Right lobe of liver (tissue), 6 donors: ENCODE measurements at places on chromosomes 16 and 17. TPM values are rescaled to one million over a fixed set of nuclear protein-coding genes. Genes with fewer than 3 reads are reported as not detected.

Gene SKAP1
- 17.8 TPM for total RNA-seq

Gene PMFBP1
- 0.19 TPM for total RNA-seq

Gene NAT9
- total RNA-seq, result 20.5 TPM

Gene GNG13
- not detected for total RNA-seq

Gene ODAD4
- total RNA-seq, result not detected

Gene SLC5A11
- 0.43 TPM for total RNA-seq

Gene PRDM7
- 0.12 TPM for total RNA-seq

Gene PDE6G
- not detected for total RNA-seq

Gene DDX5
- total RNA-seq, result 284 TPM

DNA sequence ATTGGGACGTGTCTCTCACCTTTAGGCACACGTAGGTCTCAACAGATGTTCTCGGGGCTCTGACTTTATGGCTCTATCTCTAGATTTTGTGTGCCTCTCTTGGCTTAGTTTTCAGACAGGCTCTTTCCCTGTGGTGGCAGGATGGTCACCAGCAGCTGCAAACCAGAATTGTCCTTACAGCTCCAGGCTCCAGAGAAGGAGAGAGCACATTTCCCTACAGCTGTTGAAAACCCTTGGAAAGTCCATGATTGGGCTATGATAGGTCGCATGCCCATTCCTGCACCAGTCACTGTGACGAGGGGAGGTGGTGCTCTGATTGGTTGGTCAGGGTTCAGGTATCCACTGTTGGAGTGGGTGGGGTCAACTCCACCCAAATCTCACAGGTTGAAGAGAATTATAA lies 41.5 kb downstream of the SHISA9 start:
- H3K4me3 ChIP-seq, result no peak overlapping the region
- H3K36me3 ChIP-seq, result no peaks in the 10 kb centered on the region
- no peaks in the 10 kb centered on the region for H3K4me1 ChIP-seq
- no peaks in the 10 kb centered on the region for H3K27me3 ChIP-seq
- no peak overlapping the region for H3K27ac ChIP-seq
- no peak for DNase-seq

DNA sequence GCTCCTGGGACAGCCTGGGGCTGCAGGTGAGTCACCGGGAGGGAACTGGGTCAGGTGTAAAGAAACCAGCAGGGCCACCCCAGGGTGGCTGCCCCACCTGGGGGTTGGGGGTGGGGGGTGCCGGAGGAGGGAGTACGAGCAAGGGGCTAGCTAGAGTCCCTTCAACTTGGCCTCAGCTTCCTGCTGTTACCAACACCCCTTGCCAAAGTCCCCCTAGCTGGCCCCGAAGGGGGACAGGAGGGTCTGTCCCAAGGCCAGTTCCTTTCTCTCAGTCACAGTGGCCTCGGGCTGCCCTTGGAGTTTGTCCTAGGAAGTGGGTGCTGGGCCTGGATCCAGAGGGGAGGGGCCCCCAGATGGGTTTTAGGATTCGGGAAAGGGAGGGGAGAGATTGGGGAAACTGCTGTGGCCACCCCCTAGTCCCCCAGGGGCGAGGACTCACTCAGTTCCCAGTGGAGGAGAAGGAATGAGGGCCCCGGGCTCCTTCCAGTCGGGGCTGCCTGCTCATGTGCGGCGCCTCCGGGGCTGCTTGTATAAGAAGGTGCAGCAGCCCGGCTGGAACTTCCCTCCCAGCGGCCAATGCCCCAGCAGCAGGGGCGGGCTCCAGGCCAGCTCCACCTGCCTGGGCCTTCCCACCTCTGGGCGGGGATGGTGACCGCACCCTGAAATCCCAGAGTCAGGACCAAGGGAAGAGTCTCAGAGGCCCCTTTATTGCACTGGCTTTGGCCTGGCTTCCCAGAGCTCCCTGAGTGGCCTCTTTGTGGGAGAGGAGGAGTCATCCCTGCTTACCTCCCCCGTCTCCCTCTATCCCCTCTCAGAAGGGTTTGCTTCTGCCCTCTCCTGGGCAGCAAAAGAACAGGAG lies 7.3 kb downstream of the ARHGAP27 start:
- no peak overlapping the region for H3K27ac ChIP-seq
- H3K4me3 ChIP-seq, result peak overlapping the region; percentile 30
- peak; percentile 74 for DNase-seq
- no peaks in the 10 kb centered on the region for H3K27me3 ChIP-seq

- no peaks in the 10 kb centered on the region for H3K27me3 ChIP-seq
- H3K4me1 ChIP-seq, result no peaks in the 10 kb centered on the region
- no peak overlapping the region for H3K4me3 ChIP-seq
- no peaks in the 10 kb centered on the region for H3K36me3 ChIP-seq
These were observed 27.8 kb upstream of the MEIOC start for GRCh38 chr17:44628243-44629188.

GRCh38 chr17:44795928-44796327 lies 34.2 kb downstream of the GJC1 start:
- no peaks in the 10 kb centered on the region for H3K27me3 ChIP-seq
- H3K36me3 ChIP-seq, result no peaks in the 10 kb centered on the region
- no peak for DNase-seq
- no peaks in the 10 kb centered on the region for H3K4me1 ChIP-seq

DNA sequence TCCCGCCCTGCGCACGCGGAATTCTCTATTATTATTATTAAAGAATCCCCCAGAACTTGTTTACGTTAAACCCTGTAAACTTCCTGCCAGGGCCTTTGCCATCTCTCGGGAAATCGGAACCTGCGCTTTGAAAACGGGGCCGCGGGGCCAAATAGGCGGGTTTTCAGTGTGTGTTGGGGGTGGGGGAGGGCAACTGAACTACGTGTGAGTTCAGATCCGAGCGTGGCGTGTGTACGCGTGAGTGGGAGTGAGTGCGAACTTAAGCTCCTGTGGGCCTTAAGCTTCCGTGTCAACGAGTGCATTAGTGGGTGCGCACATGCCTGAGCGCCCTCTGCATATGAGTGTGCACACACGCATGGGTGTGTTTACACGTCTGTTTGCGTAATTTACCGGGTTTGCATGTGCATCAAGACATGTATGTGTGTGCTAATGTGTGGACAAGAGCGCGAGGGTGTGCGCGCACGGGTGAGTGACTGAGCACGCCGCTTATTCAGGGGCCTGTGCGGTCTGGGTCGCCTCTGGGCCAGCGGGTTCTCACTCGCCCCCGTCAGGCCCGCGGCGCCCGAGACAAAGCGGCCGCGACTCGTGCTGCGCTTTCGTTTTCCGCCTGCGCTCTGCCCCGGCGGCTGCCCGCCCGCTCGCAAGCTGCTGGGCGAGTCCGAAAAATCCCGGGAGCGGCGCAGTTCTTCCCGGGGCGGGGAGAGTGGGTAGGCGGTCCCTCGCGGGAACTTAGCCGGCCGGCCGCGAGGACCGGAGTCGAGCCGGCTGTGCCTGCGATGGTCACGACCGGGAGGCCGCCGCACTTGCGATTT lies 1.2 kb upstream of the FOXF1 start:
- no peaks in the 10 kb centered on the region for H3K4me1 ChIP-seq
- H3K4me3 ChIP-seq, result peak overlapping the region; percentile 44
- H3K27ac ChIP-seq, result peak overlapping the region; percentile 44
- DNase-seq, result peak; percentile 57

DNA sequence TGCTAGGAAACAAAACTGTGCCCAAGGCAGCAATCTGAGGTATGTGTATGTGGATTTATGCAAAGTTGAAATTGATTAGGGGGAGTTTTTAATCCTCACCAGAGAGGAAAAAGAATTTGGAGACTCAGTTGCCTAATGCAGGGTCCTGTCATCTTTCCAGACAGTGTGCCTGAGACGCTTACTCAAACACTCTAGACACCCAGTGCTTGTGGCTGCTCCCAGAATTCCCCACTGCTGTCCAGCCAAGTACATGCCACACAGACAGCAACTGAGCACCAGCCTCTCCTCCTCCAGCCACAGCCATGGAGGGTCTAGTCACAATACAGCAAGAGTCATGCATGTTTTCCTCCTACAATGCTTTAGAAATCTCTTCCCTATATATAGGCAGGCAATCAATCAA lies 118.1 kb downstream of the HIC1 start:
- peaks cover 3% of the 10 kb centered on the region for H3K36me3 ChIP-seq
- H3K4me3 ChIP-seq, result no peak overlapping the region
- peaks cover 66% of the 10 kb centered on the region for H3K4me1 ChIP-seq
- DNase-seq, result no peak
- peak overlapping the region; percentile 75 for H3K27ac ChIP-seq

DNA sequence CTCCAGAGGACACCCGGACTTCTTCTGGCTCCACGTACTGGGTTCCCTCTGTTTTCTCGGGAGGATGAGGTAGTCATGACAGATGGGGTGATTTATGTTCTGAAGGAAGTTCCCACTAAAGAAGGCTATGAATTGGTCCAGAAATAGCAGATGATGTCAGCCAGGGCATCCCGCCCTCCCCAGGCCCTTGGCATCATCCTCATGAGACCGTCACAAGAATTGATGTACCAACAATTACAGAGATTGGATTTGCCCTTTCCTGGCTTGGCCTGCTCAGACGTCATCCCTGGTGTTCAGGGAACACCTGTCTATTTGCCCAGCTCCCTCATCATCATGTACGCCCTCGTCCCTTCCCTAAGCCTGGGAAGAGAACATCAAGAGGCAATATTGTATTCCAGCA lies 102.8 kb upstream of the CCL1 start:
- H3K27ac ChIP-seq, result no peak overlapping the region
- H3K4me1 ChIP-seq, result no peaks in the 10 kb centered on the region
- DNase-seq, result no peak
- H3K36me3 ChIP-seq, result no peaks in the 10 kb centered on the region
- no peaks in the 10 kb centered on the region for H3K27me3 ChIP-seq
- no peak overlapping the region for H3K4me3 ChIP-seq

DNA sequence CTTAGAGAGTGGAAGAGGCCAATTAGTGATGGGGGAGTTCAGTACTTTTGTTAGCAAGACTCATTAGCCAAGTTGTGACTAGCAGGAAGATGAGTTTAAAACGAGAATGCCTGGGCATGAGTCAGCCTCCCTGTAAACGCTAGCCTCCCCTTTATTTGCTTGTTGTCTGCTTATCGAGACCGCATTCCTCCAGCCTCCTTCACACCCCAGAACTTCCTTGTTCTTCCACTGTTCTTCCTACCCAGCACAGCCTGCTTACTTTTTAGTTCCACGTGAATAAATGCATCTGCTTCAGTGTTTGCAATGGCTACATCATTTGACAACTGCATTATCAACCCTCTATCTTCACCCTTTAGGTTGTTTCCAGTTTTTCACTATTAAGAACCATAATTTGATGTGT lies 20.2 kb upstream of the OR3A1 start:
- no peak overlapping the region for H3K27ac ChIP-seq
- no peaks in the 10 kb centered on the region for H3K4me1 ChIP-seq
- no peak overlapping the region for H3K4me3 ChIP-seq
- no peaks in the 10 kb centered on the region for H3K27me3 ChIP-seq
- DNase-seq, result no peak

- peak overlapping the region; percentile 98 for H3K27ac ChIP-seq
- H3K27me3 ChIP-seq, result no peaks in the 10 kb centered on the region
- H3K4me1 ChIP-seq, result peaks cover 29% of the 10 kb centered on the region
- peak overlapping the region; percentile 91 for H3K4me3 ChIP-seq
These were observed 2.4 kb downstream of the FBRS start for GRCh38 chr16:30660424-30661261.

DNA sequence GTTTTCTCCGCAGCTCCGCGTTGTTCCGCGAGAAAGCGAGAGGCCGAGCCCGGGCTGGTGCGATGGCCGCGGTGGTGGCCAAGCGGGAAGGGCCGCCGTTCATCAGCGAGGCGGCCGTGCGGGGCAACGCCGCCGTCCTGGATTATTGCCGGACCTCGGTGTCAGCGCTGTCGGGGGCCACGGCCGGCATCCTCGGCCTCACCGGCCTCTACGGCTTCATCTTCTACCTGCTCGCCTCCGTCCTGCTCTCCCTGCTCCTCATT lies 404 bp downstream of the EMC6 start:
- peaks cover 3% of the 10 kb centered on the region for H3K4me1 ChIP-seq
- H3K4me3 ChIP-seq, result peak overlapping the region; percentile 92
- peak overlapping the region; percentile 46 for H3K27ac ChIP-seq
- no peak for DNase-seq
- no peaks in the 10 kb centered on the region for H3K27me3 ChIP-seq

DNA sequence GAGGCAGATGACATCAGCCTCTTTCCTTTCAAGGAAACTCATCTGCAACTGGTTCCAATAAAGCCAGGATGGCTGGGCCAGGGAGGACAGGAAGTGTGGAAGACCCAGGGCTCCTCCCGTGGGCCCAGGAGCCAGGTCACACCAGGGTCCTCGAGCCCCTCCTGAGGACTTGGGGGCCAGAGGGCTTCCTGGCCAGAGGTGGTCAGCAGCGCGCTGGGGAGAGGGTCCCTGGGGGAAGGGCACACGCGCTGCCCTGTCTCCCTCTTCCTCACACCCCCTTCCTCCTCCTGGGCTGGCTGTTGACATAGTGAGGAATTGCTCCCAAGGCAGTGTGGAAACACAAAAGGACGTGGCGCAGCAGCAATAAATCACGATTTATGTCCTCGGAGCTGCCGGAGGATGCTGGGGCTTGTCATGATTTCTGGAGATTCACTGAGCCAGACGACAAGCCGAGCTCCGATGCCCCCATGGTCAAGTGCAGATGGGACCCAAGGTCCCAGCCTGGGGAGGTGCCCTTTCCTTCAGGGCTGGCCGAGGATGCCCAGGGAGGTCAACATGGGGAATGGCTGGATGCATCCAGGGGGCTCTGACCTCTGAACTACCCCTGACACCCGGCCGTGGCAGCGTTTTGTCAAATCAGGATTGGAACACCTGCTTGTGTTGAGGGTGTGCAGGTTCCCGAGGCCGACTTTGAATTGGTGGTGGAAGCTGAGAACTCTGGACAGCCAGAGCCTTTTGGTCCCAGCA lies 152.6 kb downstream of the IRF8 start:
- H3K4me1 ChIP-seq, result no peaks in the 10 kb centered on the region
- no peak for DNase-seq
- H3K27me3 ChIP-seq, result no peaks in the 10 kb centered on the region
- no peaks in the 10 kb centered on the region for H3K36me3 ChIP-seq

GRCh38 chr16:88904676-88905365 lies 38.4 kb upstream of the PABPN1L start:
- no peaks in the 10 kb centered on the region for H3K4me1 ChIP-seq
- no peaks in the 10 kb centered on the region for H3K27me3 ChIP-seq
- DNase-seq, result no peak
- no peak overlapping the region for H3K27ac ChIP-seq
- no peaks in the 10 kb centered on the region for H3K36me3 ChIP-seq

GRCh38 chr16:86667035-86667434 lies 88.7 kb downstream of the FOXL1 start:
- H3K4me1 ChIP-seq, result no peaks in the 10 kb centered on the region
- no peak overlapping the region for H3K27ac ChIP-seq
- no peak for DNase-seq
- H3K27me3 ChIP-seq, result no peaks in the 10 kb centered on the region
- H3K4me3 ChIP-seq, result no peak overlapping the region

DNA sequence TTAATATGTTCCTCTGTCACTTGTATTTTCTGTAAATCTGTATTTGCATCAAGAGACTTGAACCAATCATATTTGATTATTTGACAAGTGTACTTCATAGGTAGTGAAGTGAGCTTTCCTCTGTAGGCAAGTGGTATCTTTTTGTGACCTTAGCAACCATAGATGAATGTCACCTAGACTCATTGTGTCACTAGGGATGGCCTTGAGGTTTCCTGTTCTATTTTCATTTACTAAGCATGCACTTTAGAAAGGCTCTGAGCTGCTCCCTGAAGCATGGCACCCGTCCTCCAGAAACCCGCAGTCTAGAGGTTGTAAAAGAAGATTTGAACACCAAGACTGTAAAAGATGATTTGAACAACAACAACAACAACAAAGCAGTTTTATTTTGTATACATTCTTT lies 151.7 kb downstream of the PRKCB start:
- no peaks in the 10 kb centered on the region for H3K27me3 ChIP-seq
- H3K4me1 ChIP-seq, result no peaks in the 10 kb centered on the region
- no peak overlapping the region for H3K4me3 ChIP-seq
- H3K36me3 ChIP-seq, result no peaks in the 10 kb centered on the region
- no peak for DNase-seq

- H3K36me3 ChIP-seq, result no peaks in the 10 kb centered on the region
- no peak overlapping the region for H3K4me3 ChIP-seq
- no peaks in the 10 kb centered on the region for H3K27me3 ChIP-seq
- H3K27ac ChIP-seq, result no peak overlapping the region
- H3K4me1 ChIP-seq, result no peaks in the 10 kb centered on the region
- no peak for DNase-seq
These were observed 372.9 kb downstream of the CDH13 start for GRCh38 chr16:82999711-83000110.
